ENCODE measurements at places on chromosomes 7 and 10. TPM values are rescaled to one million over a fixed set of nuclear protein-coding genes. Genes with fewer than 3 reads are reported as not detected.

DNA sequence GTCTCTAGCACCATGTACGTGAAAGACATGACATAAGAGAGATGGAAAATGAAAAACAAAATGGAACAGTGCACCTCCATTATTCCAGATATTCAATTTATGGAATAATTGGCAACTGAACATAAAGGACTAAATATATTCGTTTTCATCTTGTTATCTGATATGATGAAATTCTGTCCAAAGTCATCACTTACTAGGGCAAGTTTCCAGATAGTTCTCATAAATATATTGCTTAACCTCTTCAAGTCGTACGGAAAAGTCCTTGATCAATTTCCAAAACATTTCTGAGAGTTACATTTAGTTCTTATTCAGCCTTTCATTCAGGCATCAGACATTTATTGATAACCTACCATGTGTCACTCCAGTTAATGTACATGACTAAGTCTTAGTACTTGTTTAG, 185.2 kb downstream of the HGF start:
- no peak for DNase-seq

DNA sequence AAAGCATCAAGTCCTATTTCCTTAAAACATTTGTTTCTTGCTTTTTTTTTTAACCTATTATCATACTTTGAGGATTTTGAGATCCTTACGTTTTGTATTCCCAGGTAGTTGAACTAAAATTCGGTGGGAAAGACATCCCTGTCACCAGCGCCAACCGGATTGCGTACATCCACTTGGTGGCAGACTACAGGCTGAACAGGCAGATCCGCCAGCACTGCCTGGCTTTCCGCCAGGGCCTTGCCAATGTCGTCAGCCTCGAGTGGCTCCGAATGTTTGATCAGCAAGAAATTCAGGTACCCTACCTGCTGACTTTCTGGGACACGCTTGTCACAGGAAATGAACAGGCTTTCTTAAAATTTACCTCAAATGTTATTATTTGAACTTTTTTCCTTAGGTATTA, 83.0 kb upstream of the DNAJB6 start:
- no peak for DNase-seq

DNA sequence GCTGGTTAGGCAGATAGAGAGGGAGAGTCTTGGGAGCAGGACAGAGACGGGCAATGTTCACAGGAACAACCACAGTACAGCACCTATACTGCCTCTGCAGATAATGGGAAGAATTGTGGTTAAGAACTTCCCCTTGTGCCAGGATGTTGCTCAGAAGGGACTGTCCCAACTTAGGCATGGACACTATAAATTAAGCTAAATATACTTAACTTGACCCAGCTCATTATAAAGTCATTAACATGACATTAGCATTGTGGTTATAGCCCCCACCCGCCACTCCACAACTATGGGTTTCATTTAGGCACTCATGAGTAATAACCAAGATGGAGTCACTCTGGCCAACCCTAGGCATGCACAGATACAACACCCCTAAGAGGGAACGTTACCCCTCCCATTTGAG, 310.9 kb upstream of the NRG3 start:
- DNase-seq = no peak

TMEM225B gene
- 2.6 TPM for polyA plus RNA-seq

- no peak for DNase-seq
Measured at GRCh38 chr7:29770371-29770770, 35.9 kb upstream of the WIPF3 start.

SLC26A3 gene
- 0.24 TPM for polyA plus RNA-seq
